Stimulated activated CD4-positive, alpha-beta T cell treated with anti-CD3 and anti-CD28 coated beads, Interleukin-2, amount 100 ng/mL, for 4 hours (primary cell): ENCODE measurements at places on chromosomes 2 and 18.

GRCh38 chr2:144320491-144320890, 199.4 kb downstream of the ZEB2 start:
- peak; percentile 57 for DNase-seq

DNA sequence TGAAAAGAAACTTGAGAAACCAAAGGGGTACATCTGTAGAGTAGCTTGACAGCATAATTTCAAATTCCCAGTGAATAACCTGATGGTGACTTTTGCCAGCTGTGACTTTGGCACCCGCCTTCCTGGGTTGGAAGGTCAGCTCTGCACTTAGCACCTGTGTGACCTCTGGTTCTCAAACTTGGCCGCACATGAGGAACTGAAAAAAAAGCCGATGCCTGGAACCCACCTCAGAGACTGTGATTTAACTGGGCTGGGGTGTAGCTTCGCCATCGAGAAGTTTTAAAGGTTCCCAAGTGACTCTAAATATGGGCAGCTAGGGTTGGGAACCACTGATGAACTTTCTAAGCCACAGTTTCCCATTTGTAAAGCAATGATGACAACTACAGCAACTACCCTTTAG, 6.5 kb downstream of the EFEMP1 start:
- no peak for DNase-seq

DNA sequence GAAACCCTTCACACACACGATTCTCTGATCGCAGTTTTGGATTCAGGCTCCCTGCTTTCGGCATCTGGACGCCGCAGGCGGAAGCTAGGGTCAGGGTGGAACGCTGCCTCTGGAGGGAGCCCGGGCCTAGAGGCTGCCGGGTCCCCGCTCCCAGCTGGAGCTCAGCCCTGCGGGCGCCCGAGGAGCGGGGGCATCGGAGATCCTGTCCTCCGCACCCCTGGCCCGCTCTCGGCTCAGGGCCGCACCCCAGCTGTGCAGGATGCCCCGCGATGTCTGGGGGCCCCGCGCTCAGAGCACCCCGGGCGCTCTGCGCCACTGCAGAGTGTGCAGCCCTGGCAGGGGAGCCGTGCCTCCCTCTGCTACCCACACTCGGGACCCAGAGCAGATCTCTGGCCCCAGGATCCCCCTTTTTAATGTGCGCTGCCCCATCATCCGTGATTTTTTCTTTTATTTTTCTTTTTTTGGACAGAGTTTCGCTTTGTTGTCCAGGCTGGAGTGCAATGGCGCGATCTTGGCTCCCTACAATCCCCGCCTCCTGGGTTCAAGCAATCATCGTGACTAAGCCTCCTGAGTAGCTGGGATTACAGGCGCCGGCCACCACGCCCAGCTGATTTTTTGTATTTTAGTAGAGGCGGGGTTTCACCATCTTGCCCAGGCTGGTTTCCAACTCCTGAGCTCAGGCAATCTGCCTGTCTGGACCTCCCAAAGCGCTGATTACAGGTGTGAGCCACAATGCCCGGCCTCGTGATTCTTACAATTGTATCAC, 54.8 kb upstream of the TUBA3E start:
- no peak for DNase-seq

GRCh38 chr2:119431155-119431975, at the start of gene TMEM37:
Gene TMEM37 (plus strand): TSS chr2:119431854. CDS start chr2:119431904, 50 bp downstream.
- DNase-seq, result no peak

GRCh38 chr2:68901199-68901514, 30.0 kb upstream of the BMP10 start:
- DNase-seq, result no peak

DNA sequence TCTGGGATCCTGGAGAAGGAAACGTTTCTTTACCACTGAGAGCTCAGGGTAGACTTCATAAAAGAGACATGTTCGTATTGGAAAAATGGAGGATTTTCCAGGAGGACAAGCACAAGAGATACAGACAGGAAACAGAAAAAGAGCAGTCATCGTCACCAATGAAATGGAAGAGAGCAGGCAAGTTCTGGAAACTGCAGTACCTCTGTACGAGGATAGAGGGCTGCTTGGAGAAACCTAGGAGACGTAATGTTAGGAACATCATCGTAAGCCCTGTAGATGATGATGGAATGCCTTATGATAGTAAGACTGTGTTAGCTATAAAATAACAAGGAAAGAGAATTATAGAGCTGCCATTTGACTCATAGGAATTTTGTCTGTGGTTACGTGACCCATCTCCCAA, 121.1 kb upstream of the KLHL14 start:
- no peak for DNase-seq
